Stimulated activated CD4-positive, alpha-beta T cell treated with anti-CD3 and anti-CD28 coated beads, Interleukin-4, amount 100 ng/mL, for 4 hours (primary cell): ENCODE measurements at places on chromosomes 16 and 17.
A peak's percentile ranks its signal among the peaks of the same experiment; 100 is the strongest.

GRCh38 chr17:915538-916201 is 63.9 kb downstream of the NXN start:
- no peak for DNase-seq

DNA sequence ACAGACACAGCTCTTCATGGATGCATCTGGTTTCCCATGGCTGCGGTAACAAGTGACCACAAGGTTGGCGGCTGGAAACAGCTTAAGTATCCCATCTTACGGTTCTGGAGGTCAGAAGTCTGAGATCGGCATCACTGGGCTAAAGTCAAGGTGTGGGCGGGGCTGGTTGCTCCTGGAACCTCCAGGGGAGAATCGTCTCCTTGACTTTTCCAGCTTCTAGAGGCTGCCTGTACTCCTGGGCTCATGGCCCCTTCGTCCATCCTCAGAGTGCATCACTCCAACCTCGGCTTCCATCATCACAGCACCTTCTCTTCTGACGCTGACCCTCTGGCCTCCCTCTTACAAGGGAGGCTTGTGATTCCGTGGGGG is 12.9 kb upstream of the CRISPLD2 start:
- DNase-seq, result no peak

GRCh38 chr17:15453246-15453645 is 14.2 kb downstream of the CDRT4 start:
- DNase-seq, result no peak

- DNase-seq, result peak; percentile 53
Observed at GRCh38 chr16:22321340-22322001, 24.3 kb downstream of the POLR3E start.

DNA sequence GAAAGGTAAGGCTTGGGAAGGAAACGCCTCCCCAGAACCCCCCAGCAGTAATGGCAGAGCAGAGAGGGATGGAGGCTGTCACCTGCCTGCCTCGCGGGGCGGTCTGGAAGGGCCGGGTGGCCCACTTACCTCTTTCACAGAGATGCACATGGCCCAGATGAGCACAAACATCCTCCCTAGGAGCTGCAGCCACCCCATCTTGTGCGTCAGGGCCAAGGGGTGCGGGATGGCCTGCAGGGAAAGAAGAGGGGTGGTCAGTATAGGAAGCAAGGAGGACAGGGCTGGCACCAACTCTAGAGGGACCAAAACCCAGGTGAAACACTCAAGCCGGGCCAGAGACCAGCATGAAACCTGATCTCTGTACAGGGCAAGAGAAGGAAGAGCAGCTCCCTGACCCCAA is 29.7 kb downstream of the TRPV3 start:
- no peak for DNase-seq

DNA sequence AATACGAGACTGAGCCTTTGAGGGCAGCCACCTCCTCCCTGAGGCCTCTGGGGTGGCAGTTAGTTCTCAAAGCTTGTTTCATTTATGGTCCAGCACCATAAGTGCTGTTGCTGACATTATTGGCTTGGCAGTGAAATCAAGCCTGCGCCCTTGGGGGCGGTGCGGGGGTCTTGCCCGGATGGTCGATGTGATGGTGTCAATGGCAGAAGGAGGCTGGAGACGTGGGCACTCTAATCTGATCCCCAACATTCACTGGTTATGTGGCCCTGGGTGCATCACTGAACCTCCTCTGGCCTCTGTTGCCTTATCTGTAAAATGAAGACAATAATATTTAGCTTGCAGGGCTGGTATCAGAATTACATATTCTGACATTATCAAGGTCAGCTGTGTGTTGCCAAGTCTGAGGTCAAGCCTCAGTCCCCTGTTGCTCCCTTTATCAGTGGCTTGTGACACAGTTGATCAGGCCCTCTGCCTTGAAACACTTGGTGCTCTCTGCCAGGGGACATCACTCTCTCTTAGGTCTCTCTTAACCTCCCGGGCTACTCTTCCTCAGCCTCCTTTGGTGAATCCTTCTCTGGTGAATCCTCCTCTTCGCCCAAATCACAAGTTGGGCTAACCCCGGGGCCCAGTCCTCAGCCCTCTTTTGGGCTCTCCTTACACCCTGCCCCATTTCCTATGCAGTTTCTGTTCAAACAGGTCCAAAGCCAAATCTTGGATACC is 11.8 kb upstream of the TMEM220 start:
- DNase-seq, result no peak

DNA sequence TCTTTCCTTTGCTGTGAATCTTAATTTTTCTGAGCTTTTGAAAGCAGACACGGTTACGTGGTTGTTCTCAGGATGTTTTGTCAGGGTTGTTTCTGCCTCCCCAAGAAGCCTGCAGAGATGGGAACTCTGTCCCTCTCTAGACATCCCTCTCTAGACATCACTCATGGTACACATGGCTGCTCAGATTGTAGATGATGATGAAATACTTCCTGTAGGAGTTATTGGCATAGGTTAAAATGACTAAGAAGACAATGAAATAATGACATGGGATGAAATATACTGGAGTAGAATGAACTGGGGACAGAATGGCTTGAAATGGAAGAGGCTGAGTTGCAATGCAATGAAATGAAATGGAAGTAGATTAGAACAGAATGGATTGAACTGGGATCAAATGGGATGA is 253.4 kb downstream of the SHISA9 start:
- DNase-seq, result no peak

DNA sequence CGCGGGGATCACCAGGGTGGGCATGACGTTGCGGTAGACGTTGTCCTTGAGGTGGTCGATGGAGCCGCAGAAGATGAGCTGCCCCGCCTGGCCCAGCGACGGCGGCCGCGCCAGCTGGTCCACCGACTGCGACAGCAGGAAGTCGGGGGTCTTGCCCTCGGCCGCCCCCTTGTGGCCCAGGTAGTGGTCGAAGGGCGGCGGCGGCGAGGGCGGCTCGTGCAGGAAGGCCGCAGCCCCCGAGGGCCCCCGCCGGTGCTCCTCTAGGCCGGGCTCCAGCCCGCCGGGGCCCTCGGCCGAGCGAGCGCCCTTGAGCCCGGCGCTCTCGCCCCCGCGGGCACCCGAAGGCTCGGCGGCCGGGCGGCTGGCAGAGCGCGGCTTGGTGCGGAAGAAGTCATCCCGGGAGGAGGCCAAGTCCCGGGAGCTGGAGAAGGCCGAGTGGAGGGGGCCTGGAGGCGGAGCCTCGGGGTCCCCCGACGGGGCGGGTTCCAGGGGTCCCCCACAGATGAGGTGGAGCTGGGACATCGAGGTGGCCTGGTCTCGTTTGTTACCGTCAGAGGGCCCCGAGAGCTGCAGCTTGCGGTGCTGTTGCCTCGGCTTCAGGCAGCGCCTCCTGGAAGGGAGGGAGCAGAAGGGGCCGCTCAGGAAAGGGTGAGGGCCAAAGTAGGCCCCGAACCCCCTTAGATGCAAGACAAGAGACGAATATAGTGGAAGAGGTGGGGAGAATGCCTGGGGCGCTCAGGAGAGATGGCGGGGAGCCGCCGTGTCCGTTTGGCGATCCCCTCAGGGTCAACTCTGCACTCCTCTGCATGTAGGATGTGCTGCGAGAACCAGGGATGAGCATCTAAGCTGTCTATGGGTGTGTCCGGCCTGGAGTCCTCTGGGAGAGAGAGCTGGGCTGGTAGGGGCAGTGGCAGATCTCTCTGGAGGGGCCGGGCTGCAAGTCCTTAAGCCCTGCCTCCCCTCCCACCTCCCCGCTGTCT is 8.8 kb downstream of the FAM171A2 start:
- peak; percentile 41 for DNase-seq

- DNase-seq, result peak; percentile 24
Observed at GRCh38 chr16:85245307-85246172, 133.3 kb upstream of the CIBAR2 start.

DNA sequence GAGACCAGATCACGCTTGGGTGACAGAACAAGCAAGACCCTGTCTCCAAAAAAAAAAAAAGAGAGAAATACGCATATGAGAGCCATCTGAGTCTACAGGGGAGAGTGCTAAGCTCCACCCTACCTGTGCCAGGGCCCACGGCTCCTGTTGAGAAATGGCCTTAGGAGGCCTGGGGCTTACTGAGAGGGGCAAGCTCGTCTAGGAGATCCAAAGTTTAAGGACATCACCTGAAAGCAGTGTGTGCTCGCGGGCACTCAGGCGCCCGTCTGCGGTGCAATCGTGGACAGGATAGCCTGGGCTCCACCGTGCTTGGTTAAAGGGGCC is 14.5 kb upstream of the BAIAP2 start:
- no peak for DNase-seq

GRCh38 chr16:69816996-69817395 is 54.9 kb downstream of the WWP2 start:
- DNase-seq, result no peak

DNA sequence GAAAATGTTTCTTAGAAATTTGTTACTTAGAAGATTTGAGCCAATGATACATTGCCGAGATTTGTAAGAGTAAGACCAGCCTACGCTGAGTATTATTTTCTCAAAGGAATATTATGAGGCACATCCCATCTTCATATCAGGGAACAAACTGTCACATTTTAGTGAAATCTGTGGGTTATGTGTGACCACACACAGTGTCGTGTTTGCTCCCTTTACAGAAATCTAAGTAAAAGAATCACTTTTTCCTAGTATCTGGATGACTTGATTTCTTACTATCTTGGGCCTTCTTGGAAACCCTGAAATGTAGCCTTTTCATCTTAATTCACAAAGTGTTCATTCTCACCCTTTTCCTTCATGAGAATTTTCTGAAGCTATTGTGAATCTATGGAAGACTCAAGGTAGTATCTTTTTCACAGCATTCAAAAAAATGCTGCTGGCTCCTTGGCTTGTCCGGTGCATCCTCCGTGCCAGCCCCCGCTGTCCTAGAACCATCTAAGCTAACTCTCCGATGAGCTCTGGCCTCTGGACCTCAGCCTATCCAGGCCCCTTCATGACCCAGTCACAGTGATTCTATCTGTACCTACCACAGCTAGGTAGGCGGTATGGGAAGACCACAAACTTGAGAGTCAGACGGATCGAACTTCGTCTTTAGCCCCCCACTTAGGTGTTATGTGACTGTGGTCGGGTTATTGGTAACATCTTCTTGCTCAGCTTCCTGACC is 524.3 kb downstream of the MAF start:
- DNase-seq, result no peak

- no peak for DNase-seq
Observed at GRCh38 chr17:40497695-40498094, 3.7 kb downstream of the TNS4 start.
